ENCODE measurements at places on chromosomes 7 and 10.

DNA sequence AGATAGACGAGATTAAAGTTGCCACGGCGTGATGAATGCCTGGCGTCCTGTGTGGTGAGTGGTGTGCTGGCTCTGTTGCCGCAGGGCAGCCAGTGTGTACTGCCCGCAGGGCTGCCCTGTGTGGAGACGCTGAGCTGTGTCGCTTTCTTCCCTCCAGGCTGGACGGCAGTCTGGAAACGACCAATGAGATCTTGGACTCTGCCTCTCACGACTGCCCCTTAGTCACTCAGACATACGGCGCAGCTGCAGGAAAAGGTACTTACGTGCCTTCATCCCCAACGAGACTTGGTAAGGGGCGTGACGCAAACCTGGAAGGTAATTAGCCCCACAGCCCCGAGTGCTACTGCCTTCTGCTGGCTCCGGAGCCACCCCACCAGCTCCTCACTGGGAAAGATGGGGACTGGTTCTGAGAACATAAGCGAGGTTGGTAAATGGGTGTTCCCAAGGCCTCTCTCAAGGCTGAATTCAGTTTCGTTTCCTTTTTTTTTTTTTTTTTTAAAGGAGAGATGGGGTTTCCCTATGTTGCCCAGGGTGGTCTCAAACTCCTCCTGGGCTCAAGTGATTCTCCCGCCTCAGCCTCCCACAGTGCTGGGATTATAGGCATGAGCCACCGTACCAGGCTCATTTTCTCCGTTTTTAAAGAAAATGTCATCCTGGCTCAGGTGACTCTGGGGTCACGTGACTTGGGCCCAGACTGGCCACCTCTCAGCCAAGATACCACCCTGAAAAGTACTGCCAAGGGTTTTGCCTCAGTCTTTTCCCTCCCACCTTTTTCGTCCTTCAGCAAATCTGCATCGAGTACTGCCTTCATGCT, 39.6 kb downstream of the WIPI2 start:
- DNase-seq = no peak

DNA sequence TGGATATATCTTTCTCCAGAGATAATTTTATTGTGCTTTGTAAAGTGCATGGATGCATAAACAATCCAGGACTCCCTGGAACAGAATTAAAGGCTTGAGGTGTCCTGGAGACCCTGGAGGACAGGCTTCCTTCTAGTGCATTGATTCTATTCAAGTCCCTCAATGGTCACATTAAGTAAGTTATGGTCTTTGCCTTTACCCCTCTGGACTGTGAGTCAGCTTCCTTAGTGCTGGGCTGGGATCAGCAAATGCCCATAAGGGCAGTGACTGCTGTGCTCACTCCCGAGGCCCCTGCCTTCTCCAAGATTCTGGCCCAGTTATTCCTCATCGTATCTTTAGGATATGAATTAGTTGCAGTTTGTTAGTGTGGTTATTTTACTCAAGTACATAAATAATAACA, 178.7 kb upstream of the PRSS58 start:
- DNase-seq = no peak

- DNase-seq = no peak
These were observed 497 bp upstream of the RAB11FIP2 start for GRCh38 chr10:118047157-118047719.

- no peak for DNase-seq
These were observed 9.7 kb upstream of the ANKRD7 start for GRCh38 chr7:118214833-118215182.

GRCh38 chr10:73218431-73219191, 28.4 kb downstream of the DNAJC9 start:
- DNase-seq = no peak

- no peak for DNase-seq
These were observed 32.5 kb downstream of the PDE1C start for GRCh38 chr7:32037650-32038198.

DNA sequence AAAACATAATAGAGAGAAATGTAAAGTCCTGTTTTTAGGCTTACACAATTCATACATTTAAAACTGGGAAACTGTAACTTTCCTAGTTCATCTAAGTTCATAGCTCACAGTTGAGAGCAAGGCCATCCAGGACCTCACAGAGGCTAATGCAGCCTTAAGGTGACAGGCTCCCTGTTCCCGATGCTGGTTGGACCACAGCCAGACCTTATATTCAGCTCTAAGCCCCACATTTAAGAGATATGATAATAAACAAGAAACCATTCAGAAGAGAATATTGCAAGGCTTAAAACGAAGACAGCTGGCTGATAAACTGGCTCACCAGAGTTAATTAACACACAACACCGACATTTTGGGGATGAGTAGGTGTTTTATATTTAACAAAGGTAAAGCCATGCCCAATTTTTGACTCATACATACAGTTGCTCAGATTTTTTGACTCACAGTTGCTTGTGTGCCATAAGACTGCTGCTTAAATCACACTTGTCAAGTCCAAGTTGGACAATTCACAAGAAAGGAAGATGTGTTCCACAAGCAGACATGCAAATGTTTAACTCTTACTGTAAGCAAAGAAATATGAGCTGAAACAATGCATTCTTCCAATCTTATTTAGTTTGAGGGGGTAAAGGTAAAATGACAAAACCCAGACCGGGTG, 41.1 kb upstream of the TMEM213 start:
- no peak for DNase-seq

DNA sequence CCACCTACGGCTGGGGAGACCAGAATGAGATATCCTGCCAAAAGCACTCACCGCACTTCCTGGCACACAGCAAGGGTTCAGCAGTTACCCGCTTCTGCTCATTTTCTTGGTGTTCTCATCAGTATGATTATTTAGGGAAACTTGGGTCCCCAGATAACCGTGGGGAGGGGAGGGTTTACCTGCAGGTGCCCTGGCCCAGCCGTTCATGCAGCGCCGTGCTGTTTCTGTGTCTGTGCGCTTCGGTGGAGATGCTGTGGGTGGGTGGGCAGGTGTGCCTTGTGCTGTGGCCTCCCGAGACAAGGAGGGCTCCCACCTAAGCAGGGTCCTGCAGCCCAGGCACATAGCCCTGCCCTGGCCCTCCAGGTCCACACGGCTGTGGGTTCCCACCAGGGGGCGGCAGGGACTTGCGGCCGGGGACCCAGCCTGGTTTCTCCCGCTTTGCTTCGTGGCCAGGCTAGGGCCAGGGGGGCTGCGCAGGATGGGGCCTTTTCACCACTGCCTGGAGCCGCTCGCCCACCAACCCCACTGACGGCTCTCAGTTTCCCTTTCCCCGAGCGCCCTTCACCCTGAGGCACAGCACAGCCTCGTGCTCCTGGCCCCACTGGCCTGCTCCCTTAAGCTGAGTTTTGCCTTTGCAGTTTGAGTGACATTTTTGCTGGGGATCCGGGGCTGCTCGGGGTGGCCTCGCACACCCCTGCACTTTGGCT, 78.5 kb downstream of the LHPP start:
- no peak for DNase-seq

- DNase-seq = no peak
These were observed 71.8 kb upstream of the GSDME start for GRCh38 chr7:24828891-24829661.

DNA sequence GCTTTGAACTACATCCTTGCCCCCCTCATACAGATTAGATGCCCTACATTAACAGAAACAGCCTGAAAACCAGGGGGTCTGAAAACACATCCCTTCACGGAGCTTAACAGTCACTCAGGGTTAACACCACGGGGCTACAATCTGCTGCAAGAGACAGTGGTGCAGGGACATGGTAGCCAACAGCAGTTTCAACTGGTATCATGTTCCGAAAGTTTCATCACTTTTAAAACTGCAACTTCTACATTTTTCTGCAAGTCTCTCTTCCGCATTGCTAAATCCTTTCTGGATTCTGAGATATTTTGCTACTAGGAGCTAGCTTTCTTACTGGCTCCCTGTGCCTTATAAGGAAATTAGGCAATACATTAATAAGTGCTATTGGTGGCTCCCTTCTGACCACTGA, 92.6 kb downstream of the JAZF1 start:
- DNase-seq = no peak

DNA sequence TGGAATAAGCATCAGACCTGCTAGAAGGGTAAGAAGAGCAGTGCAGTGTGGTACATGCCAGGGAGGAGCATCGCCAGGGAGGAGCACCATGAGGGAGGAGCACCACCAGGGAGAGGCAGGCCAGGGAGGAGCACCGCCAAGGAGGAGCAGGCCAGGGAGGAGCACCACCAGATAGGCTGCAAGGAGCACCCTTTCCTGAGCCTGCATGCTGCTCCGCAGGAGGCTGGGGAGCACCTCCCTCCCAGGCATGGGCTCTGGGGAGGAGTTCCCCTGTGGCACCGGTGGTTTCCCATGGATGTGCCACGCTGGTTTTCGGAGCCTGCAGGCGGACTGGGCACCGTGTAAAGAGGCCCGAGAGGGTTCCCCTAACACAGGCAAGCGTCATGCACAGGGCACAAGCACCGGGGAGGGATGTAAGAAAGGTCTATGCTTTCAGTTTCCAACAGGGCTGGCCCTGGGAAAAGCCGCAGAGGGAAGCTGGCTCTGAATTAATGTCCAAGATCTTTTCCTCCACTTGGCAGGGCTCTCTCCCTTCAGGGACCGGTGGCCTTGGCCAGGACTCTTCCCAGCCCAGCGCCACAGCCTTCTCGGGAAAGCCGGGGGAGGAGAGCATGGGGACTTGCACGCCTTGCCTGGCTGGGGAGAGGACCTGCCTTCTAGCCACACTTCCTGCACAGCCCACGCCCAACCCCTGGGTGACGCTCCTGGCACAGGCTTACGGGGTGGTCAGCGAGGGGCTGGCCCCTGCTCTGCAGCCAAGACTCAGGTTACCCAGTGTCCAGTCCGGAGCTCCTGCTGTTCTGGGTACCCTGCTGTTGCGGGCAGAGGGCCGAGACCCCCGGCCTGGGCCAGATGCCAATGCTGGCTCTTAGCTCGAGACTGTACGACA, 11.5 kb upstream of the GPER1 start:
- DNase-seq = no peak

GRCh38 chr10:110081911-110082310, 74.1 kb downstream of the ADD3 start:
- DNase-seq = no peak

DNA sequence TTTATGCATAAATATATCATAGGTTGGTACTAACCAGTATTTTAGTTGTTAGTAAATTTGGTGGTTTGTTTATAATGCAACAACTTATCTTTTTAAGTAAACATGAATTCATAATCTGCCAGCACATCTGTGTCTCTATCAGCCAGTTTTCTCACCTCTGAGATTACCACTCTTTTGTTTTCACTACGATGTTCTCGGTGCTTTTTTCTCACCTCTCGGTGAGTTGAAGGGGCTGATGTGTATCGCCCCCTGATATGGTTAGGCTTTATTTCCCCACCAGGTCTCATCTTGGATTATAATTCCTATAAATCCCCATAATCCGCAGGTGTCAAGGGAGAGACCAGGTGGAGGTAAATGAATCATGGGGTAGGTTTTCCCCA, 114.1 kb downstream of the CAMK1D start:
- DNase-seq = no peak

DNA sequence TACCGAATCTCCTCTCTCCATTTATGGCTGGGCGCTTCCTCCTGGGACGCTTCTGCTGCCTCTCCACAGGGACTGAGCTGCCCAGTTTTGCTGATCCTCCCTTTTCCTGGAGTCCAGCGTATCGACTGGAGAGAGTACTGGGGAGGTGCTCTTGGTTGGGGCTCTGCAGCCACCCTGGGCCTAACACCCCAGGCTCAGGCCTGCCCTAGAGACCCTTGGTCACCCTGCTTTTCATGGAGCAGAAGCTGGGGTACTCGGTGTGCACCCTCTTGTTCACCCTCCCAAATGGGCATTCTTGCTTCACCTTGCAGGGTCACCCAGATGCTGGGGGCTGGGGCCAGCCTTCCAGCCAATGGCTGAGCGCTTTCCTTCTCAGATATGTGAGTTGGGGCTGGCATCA, 88.8 kb upstream of the RET start:
- DNase-seq = no peak

DNA sequence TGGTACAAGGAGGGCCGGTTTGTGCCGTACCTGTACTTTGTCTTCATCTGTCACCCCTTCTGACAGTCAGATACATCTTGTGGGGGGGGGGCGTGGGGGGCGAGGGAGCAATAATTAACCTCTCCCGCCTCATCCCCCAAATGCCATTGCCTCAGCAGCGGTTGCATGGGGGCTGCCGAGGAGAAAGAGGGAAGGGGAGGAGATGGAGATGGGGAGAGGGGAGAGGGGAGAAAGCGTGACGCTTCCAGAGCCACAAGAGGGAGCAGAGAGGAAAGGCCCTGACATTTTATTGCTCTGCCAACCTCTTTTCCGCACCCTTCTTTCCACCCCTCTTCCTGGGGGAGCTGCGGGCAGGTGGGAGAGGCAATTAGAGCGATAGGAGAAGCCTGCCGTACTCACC, 11.8 kb downstream of the KAZALD1 start:
- DNase-seq = no peak

GRCh38 chr7:133931053-133931452, 196.1 kb upstream of the LRGUK start:
- no peak for DNase-seq

GRCh38 chr10:59435707-59436106, 73.4 kb upstream of the FAM13C start:
- no peak for DNase-seq

- DNase-seq = no peak
These were observed 35.3 kb downstream of the PALS2 start for GRCh38 chr7:24608504-24608903.

- no peak for DNase-seq
These were observed 45.6 kb downstream of the ALOX5 start for GRCh38 chr10:45419676-45420025.

GRCh38 chr7:100441641-100442535, 5.6 kb upstream of the PPP1R35 start:
- no peak for DNase-seq

DNA sequence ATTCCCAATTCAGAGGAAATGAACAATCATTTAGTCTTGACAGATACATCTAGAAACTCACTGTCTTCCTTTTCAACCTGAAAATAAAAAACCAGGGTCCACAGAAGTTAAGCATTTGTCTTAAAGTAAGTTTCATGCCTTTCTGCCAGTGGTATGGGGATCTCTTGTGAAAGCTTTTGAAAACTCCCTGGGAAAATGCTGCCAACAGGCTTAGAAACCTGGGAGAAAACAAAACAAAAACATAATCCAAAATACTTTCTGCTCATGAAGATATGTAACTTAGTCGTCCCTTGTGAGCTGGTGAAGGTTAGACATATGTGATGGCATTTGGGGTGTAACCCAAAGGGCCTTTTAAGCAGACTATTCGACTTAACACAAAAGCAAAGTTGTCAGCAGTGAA, 66.4 kb upstream of the ZNF438 start:
- no peak for DNase-seq

- no peak for DNase-seq
These were observed 114.5 kb upstream of the INHBA start for GRCh38 chr7:41817386-41817785.

DNA sequence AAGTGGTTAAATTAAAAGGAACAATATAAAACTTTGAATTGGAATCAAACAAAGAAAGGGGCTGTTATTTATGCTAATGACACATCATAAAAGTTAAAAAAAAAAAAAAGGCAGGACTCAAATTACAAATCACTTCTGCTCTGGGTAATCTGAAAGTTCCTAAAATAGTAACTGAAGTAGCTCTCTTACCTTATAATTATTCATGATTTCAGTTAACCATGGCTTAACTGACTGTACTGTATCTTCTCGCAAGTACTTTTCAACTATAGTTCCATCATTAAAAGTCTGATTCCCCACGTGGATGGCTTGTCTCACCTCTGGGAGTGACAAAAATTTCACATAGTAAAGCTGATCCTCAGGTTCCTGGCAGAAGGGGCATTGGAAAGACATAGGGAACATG, 82.5 kb downstream of the CPVL start:
- no peak for DNase-seq
